Activated T-helper 2 cell treated with anti-CD3 and anti-CD28 coated beads, Interferon-gamma antibody, Interleukin-2, Interleukin-4, amounts not matched to agents 10 μg/mL and 5 μg/mL and 100 μg/mL, durations not matched to agents 14 hours and 24 hours and 36 hours (primary cell): ENCODE measurements at places on chromosomes 6 and 20. TPM values are rescaled to one million over a fixed set of nuclear protein-coding genes. Genes with fewer than 3 reads are reported as not detected.

Gene ZSCAN12
- total RNA-seq, result 5.3 and 5.7 TPM in 2 replicates

DNA sequence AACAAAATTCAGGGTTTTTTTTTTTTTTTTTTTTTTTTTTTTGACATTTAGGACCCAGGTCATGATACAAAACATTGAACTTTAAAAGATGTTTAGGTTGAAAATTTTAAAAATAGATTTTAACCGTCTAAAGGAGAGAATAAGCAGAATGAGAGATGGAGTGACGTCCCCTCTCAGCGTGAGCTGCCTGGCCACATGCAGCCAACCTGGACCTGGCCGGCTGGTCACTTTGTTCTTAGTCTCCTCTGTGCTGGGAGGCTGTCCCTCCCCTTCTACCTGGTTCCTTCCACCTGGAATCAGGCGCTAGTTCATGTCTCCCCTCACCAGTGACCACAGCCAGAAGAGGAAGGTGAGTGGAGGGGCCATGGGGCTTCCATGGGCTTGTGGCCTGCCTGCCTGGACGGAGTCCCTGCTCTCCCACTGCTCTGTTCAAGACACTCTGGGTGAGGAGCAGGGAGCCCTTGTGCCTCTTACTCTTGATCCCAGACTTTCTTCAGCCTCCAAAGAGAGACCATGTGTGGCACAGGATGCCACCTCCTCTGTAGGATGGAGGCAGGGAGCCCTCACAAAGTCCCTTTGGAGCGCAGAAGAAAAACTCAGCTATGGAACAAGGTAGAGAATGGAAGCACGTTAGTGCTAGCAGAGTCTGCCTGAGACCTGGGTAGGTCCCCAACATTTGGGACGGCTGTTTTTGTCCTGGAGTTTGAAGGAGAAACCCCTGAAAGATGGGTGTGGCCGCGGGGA lies 31.7 kb downstream of the IRF4 start:
- peak overlapping the region; percentile 18 for H3K4me3 ChIP-seq
- no peaks in the 10 kb centered on the region for H3K27me3 ChIP-seq
- DNase-seq, result no peak
- peaks cover 29% of the 10 kb centered on the region for H3K36me3 ChIP-seq
- H3K4me1 ChIP-seq, result peaks cover 37% of the 10 kb centered on the region

Gene CTSZ
- 62.0 and 66.1 TPM in 2 replicates for total RNA-seq

- peak overlapping the region; percentile 79 for H3K4me3 ChIP-seq
- H3K27me3 ChIP-seq, result peaks cover 36% of the 10 kb centered on the region
- DNase-seq, result no peak
- peaks cover 11% of the 10 kb centered on the region for H3K4me1 ChIP-seq
Observed at GRCh38 chr6:27517928-27518787, 45.3 kb upstream of the ZNF184 start.

Gene POU5F1
- total RNA-seq, result not detected in 2 replicates

Gene KHDC1
- total RNA-seq, result 6.7 and 7.1 TPM in 2 replicates

- H3K27ac ChIP-seq, result no peak overlapping the region
- H3K4me3 ChIP-seq, result no peak overlapping the region
- H3K4me1 ChIP-seq, result no peaks in the 10 kb centered on the region
- no peak for DNase-seq
- H3K27me3 ChIP-seq, result no peaks in the 10 kb centered on the region
Observed at GRCh38 chr6:136880748-136881460, 41.2 kb upstream of the SLC35D3 start.

GRCh38 chr6:14673201-14673600 lies 555.6 kb downstream of the CD83 start:
- H3K27ac ChIP-seq, result no peak overlapping the region
- H3K4me3 ChIP-seq, result no peak overlapping the region
- H3K36me3 ChIP-seq, result no peaks in the 10 kb centered on the region
- H3K27me3 ChIP-seq, result peaks cover 2% of the 10 kb centered on the region
- DNase-seq, result no peak
- H3K4me1 ChIP-seq, result peaks cover 36% of the 10 kb centered on the region

Gene HSPA12B
- 0.05 TPM in 1 of 2 replicates, not detected in the other for total RNA-seq

GRCh38 chr6:159720708-159721107 lies 6.6 kb upstream of the WTAP start:
- no peak for DNase-seq
- no peak overlapping the region for H3K4me3 ChIP-seq
- peaks cover 8% of the 10 kb centered on the region for H3K4me1 ChIP-seq
- H3K36me3 ChIP-seq, result peaks cover 28% of the 10 kb centered on the region

Gene FAM209B
- total RNA-seq, result 0.97 and 1.8 TPM in 2 replicates

GRCh38 chr6:127858727-127859391 lies 42.0 kb downstream of the THEMIS start:
- H3K4me3 ChIP-seq, result no peak overlapping the region
- peak overlapping the region; percentile 0 for H3K27ac ChIP-seq
- H3K36me3 ChIP-seq, result peaks cover 54% of the 10 kb centered on the region
- H3K4me1 ChIP-seq, result peaks cover 33% of the 10 kb centered on the region

Gene LTA
- 293 and 308 TPM in 2 replicates for total RNA-seq

- no peak overlapping the region for H3K27ac ChIP-seq
- no peak overlapping the region for H3K4me3 ChIP-seq
- DNase-seq, result no peak
- H3K27me3 ChIP-seq, result peaks cover 4% of the 10 kb centered on the region
- peaks cover 6% of the 10 kb centered on the region for H3K4me1 ChIP-seq
Observed at GRCh38 chr6:131103901-131104300, 31.4 kb upstream of the AKAP7 start.

DNA sequence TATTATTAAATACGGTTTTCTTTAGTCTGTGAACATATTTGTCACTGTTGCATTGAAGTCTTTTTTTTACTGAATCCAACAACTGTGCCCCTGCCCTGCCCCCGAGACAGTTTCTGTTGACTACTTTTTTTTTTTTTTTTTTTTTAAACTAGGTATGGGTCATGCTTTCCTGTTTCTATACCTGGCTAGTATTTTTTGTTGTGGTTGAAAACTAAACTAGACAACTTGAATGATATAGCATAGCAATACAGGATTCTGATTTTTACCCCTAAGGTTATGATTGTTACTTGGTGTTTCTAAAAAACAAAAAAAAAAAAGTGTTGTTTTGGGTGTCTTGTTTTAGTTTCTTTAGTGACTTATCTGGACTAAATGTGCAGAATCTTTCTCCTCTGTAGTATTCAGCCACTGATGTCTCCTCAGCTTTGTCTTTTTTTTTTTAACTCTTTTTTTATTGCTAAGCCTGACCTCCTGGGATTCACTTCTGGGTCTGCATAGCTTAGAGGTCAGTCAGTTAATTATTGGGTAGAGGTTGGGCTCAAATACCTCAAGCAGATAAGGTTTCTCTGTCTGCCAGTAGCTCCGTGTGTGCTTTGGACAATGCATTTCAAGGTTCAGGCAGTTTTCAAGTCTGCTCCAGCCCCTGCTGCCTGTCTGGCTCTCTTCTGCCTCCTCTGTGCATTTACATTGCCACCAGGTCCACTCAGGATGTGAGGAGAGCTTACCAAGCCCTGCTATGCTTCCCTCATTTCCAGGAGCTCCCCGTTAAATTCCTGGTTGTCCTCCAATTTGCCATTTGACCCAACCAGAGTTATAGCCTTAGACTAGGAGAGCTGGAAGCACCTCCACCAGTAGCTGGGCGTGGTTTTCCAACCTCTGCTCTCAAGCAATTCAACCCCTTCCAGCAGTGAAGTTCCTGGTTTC lies 91.4 kb downstream of the SYNDIG1 start:
- no peaks in the 10 kb centered on the region for H3K4me1 ChIP-seq
- no peak for DNase-seq
- H3K27me3 ChIP-seq, result no peaks in the 10 kb centered on the region
- H3K27ac ChIP-seq, result no peak overlapping the region
- no peaks in the 10 kb centered on the region for H3K36me3 ChIP-seq
- no peak overlapping the region for H3K4me3 ChIP-seq

GRCh38 chr6:71290611-71291010 lies 2.0 kb downstream of the OGFRL1 start:
- no peak for DNase-seq
- peak overlapping the region; percentile 4 for H3K4me3 ChIP-seq
- H3K4me1 ChIP-seq, result peaks cover 24% of the 10 kb centered on the region
- peaks cover 10% of the 10 kb centered on the region for H3K36me3 ChIP-seq

GRCh38 chr6:166957087-166957804 lies 896 bp upstream of the RNASET2 start:
- H3K36me3 ChIP-seq, result peaks cover 16% of the 10 kb centered on the region
- H3K4me1 ChIP-seq, result peaks cover 63% of the 10 kb centered on the region
- DNase-seq, result peak; percentile 45
- peak overlapping the region; percentile 96 for H3K4me3 ChIP-seq

Gene FBXL4
- 12.6 and 13.9 TPM in 2 replicates for total RNA-seq

- no peak overlapping the region for H3K4me3 ChIP-seq
- H3K27ac ChIP-seq, result no peak overlapping the region
- no peaks in the 10 kb centered on the region for H3K27me3 ChIP-seq
Observed at GRCh38 chr6:43735642-43736199, 34.3 kb upstream of the VEGFA start.

- H3K4me1 ChIP-seq, result peaks cover 6% of the 10 kb centered on the region
- peaks cover 43% of the 10 kb centered on the region for H3K27me3 ChIP-seq
- DNase-seq, result no peak
Observed at GRCh38 chr6:152636021-152636608, 1.0 kb downstream of the SYNE1 start.
